DMS53 (cell line): ENCODE measurements at places on chromosomes 12 and 14.

GRCh38 chr14:21521501-21521900 is 4.6 kb downstream of the SALL2 start:
- DNase-seq: no peak

DNA sequence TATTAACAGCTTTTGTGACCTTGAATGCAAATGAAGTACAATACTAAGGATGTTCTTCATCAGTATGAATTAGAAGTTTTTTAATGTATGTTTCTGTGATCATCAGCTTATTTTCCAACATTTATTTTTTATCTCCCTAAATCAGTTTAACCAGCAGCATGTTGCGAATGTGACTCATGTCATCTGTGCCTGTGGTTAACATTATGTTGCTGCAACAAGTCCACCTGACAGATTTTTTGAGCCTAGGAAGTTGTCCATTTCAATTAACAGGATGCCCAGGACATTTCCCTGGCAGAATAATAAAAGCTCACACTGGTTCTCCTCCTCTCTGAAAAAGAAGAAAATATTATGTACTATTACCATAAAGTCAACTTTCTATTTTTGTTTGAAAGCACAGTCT is 155.5 kb downstream of the SYT1 start:
- DNase-seq: no peak

DNA sequence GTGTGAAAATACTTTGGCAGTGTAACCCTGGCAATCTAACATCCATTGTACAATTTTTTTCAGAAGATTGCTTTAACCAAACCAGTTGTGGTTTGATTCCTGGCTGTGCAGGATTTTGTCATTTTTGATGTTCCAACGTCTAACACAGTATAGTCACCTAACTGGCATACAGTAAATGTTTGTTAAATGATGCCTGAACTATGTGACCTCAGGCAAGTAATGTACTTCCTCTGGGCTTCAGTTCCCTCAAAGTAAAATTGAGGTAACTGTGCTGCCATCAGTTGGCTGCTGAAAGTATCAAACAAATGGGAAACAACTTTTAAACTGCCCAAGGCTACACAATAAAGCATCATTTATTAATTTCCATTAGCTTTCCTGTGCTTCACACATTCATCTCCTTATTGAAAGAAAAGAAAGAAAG is 4.3 kb downstream of the TM7SF3 start:
- no peak for DNase-seq

DNA sequence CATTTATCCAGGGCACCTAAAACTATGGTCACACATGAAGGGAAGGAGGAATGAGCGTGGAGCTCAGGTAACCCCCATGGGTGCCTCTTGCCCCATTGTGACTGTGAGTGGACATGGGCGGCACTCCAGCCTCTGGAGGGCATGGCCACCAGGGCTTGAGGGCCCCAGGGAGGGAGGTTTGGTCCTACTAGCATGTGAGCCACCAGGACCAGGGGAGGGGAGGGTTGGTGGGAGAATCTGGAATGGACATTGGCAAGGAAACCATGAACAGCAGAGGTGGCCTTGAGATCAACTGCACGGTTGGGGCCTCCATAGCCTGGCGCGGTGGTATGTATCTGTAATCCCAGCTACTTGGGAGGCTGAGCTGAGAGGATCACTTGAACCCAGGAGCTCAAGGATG is 623.6 kb downstream of the AACS start:
- DNase-seq: no peak

DNA sequence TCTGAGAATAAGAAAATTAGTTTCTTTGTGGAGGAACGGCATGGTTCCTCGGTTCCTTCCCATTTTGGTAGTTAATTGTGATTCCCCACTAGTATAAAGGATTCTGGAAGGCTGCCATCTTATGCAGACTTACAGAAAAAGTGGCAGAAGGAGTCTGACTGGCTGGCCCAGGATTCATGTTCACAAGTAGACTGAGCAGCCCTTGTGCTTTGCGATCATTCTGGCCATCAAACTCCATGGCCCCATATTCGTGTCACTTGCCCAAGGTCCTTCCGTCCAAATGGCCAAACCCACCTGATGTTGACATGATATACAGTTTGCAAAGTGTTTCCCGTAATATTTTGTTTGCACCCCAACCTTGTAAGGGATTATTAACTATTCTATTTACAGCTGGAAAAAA is 297.2 kb upstream of the AMIGO2 start:
- peak; percentile 26 for DNase-seq

- DNase-seq: peak; percentile 24
These were observed 51.8 kb upstream of the FBRSL1 start for GRCh38 chr12:132437943-132438700.

DNA sequence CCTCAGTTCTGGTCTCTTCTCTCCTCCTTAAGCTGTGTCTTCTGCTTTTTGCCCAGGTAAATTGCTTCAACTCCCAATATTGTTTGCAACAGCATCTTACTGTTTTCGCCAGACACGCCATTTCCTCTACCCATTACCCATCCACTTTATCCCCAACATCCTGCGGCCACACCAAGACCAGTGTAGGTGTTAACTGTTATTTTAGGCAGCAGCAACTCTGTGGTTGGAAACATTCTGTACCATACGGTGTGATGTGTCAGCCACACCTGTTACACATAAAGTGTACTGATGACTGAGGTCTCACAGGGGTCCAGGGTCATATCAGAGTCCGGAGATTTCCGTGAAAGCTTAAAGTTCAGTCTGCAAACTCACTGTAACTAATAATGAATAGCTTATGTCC is 21.8 kb upstream of the KLRD1 start:
- no peak for DNase-seq

GRCh38 chr12:145369-145960 is 68.5 kb downstream of the SLC6A12 start:
- DNase-seq: no peak

GRCh38 chr12:91613223-91613779 is 430.7 kb upstream of the DCN start:
- DNase-seq: no peak

DNA sequence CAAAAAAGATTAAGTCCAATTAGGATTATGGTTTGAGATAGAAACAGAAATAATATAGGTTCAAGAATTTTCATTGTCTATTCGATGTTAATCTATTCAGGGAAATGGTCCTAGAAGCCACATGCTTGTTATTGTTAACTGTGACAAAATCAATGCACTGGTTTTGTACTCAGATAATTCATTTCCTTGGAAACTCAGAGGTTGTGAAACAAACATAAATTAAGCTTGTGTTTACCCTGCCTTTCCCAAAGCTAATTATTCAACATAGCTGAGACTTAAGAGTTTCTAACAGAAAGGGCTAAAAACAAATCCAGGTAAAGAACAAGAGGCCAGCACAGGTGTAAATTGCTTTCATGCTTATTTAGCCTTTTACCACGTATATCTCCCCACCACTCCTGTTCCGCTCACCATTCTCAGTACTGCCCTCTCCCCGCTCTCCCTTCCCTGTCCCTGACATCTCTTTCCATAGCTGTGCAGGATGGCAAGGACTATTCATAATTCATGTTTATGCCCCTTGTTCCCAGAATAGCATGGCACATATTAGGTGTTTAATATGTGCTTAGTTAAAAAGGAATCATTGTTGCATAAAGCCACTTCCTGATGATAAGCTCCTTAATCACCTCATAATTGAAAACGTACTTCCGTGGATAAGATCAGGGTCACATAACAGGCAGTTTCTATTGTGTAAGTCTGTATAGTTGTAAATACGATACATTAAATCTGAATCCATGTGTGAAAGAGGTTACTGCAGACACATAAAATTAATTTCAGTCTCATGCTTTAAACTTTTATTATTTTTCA is 131.8 kb upstream of the USP15 start:
- no peak for DNase-seq

DNA sequence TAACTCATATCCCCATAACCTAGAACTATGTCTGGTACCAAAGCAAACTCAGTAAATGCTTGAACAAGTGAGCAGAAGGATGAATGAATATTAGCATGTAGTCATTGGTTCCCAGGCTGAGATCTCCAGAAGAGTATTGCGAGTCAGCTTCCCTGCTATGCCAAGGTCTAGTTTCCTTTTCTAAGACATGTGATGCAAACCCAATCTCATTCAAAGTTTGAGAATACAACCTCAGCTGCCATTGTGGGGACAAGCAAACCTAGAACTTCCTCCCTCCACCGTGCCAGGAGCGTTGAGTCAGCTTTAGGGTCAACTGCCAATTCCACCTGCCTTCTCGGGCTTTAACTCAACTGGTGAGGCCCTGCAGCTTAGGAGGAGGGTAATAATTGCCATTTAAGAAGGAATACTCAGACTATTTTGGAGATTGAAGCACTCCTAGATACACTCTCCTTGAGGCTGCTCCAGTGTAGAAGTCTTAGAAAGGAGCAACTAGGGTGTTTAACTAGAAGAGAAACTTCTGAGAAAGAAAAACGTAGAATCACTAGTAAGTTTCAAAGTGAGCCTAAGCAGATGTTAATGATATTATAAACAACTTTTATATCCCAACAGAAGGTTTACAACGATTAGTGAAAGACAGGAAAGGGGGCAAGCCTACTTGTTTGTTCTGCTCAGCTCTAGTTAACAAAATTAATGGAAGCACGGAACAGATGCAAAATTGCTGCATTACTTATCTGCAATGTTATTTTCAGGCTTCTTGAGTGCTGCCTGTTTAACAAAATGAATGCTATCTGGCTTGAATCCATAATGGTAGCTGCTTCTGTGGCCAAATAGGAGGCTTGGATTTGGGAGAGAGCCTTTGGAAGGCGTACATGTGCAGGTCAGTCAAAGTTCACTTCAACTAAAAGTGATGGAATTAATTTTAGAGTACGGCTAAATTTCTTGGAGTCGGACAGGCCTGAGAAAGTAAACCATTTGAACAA is 96.9 kb downstream of the HELB start:
- DNase-seq: no peak
